Activated CD4-positive, alpha-beta T cell treated with anti-CD3 and anti-CD28 coated beads, Interleukin-10, Interleukin-2, amounts not matched to agents 100 ng/mL and 50 ng/mL, durations not matched to agents 16 hours and 8 hours (primary cell): ENCODE measurements at places on chromosomes 7 and 10.

GRCh38 chr10:113056441-113057021 is 106.5 kb downstream of the TCF7L2 start:
- no peak for DNase-seq

- no peak for DNase-seq
Observed at GRCh38 chr7:88668591-88668990, 90.9 kb upstream of the ZNF804B start.

- no peak for DNase-seq
Observed at GRCh38 chr10:48672596-48673265, 11.9 kb upstream of the WDFY4 start.

DNA sequence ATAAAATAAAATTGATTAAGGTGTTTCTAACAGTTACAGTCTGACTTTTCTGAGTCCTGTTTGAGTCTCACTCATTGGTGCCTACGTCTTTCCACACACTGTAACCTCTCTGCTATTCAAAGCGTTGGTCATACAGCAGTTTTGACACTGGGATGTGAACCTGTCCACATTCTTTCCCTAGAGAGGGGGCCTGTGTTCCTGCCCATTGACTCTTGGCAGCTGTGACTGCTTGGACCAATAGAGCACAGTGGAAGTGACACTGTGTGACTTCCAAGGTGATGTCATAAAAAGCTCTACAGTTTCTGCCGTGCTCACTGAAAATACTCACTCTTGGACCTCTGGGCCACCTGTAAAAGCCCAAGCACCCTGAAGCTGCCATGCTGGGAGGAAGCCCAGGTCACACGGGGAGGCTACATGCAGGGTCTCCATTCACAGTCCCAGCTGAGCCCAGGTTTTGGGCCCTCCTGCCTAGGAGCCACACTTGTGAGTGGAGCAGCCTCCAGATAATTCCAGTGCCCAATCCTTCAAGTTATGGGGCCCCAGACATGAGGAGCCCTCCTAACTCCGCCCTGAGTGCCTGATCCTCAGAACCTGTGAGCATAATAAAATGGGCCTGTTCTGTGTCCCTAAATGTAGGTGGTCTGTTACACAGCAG is 704 bp upstream of the ANTXRL start:
- DNase-seq: no peak

DNA sequence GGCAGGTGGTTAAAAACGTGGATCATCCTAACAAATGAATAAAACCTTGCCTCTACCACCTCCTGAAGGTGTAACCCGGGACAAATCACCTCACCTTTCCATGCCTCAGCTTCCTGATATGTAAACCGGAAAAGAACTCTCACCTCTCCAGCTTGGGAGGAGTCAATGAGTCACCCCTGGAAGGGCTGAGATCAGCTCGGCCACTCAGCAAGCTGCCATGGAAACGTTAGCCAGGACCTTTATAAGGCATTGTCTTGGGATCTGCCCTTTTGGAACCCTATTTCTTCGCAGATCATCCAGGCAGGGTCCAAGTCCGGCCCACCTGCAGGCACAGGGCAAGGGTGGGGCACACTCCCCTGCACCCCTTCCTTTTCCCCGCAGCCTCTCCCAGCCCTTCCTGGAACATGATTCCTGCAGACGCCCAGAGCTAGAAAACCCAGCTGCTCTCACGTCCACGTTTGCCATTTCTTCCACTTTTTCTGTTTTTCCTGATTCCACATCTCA is 81.6 kb upstream of the PFKP start:
- no peak for DNase-seq
